ENCODE measurements at places on chromosomes 6 and 20.
A peak's percentile ranks its signal among the peaks of the same experiment; 100 is the strongest.

GRCh38 chr6:89566930-89567629 lies 71.5 kb downstream of the LYRM2 start:
- no peak for DNase-seq

GRCh38 chr6:1624851-1625781 lies 15.4 kb downstream of the FOXC1 start:
- DNase-seq: peak; percentile 82

- DNase-seq: no peak
These were observed 124.9 kb upstream of the TMEM170B start for GRCh38 chr6:11412616-11413015.

GRCh38 chr6:53532942-53533341 lies 12.0 kb downstream of the GCLC start:
- no peak for DNase-seq

DNA sequence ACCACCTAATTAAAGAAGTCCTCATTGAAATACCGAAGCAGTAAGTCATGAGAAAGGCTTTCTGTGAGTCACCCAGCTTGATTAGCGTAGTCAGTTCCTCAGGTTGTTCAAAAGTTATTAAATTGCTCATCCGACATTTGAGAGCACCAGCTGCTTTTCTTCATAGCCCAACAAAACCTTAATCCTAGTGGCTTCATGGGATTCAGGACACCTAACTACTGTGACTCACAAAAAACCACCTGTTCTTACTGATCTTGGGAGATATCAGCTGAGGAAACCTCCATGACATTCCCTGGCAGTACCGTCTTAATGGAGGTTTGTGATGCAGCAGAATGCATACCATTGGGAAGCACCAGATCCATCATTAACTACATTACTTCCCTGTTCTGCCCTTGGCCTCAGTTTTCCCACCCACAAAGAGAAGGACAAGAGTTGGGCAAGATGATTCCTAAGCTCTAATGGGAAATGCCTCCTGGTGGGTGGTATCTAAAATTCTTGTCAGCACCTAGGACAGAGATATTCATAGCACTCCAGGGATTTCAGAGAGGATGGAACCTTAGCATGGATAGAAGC lies 103.8 kb downstream of the KHDC1L start:
- no peak for DNase-seq

GRCh38 chr20:57263801-57264792 lies 2.3 kb downstream of the BMP7 start:
- DNase-seq: no peak

GRCh38 chr20:51087266-51087665 lies 64.4 kb upstream of the KCNG1 start:
- DNase-seq: no peak

DNA sequence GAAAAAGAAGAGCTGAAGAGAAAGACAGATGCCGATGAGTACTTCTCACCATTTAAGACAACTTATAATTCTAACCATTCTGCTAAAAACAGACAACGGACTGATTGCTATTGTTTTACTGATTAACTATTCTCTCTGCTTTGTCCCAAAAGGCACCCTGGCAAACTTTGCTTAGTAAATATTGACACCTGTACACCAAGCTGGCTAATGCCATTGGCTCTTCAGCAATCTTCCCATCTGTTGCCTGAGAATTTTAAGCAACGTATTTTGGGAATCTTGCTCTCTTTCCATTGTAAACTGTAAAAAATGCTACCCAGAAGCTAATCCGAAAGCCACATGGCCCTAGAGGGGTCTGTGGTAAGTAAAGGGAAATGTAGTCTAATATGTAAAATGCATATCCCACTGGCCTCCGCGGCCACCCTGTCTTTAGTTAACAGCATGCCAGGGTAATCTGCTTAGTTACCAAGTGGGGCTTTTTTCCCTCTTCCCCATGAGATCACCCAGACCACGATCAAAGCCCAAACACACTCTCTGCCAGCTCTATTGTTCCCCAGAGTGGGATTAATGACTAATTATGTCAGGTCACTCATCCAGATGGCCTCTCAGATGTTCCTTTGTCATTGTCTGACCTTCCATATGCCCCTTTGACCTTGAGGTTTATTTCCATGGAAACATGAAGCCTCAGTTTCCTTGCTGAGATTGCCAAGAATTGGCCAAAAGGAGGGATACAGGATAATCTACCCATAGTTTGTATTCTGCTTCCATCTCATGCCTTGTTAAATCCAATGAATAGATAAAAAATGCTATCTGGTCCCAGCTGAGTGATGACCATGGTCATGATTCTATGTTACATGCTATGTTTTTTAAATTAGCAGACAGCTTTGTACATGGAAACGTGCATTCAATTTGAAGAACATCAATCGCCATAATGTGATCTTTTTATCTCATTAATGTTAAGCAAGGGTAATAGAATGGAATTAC lies 216.4 kb upstream of the MCHR2 start:
- DNase-seq: no peak

- no peak for DNase-seq
These were observed 24.4 kb upstream of the TLDC2 start for GRCh38 chr20:36851490-36851889.

- no peak for DNase-seq
These were observed 187.2 kb downstream of the FOXC1 start for GRCh38 chr6:1796706-1797529.

DNA sequence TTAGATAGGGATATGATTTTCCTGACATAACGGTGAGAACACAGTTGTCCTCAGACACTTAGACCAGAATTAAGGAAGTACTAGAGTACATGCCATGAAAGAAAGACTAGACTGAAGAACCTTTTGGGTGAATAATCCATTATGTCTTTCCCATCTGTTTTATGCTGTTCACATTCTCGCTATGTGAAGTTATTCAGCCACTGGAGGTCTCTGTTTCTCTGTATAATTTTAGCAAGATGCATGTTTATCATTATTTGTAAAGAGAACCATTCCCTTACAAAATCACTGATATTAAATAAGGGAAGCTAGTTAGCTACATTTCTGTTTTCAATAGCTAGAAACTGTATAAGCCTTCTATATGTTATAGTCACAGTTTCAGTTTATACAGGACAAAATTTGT lies 391.9 kb downstream of the CD109 start:
- DNase-seq: no peak

DNA sequence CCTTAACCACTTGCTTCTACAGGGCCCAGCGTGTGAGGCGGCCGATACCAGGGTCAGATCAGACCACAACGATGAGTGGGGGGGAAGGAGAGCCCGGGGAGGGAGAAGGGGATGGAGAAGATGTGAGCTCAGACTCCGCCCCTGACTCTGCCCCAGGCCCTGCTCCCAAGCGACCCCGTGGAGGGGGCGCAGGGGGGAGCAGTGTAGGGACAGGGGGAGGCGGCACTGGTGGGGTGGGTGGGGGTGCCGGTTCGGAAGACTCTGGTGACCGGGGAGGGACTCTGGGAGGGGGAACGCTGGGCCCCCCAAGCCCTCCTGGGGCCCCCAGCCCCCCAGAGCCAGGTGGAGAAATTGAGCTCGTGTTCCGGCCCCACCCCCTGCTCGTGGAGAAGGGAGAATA lies 2.8 kb downstream of the RING1 start:
- DNase-seq: no peak

- no peak for DNase-seq
These were observed 738.1 kb downstream of the QKI start for GRCh38 chr6:164152611-164153010.

GRCh38 chr6:129835691-129836090 lies 25.4 kb downstream of the TMEM244 start:
- DNase-seq: no peak

GRCh38 chr6:66179361-66179760 lies 472.3 kb upstream of the EYS start:
- no peak for DNase-seq

- no peak for DNase-seq
These were observed 412.4 kb downstream of the ARHGAP18 start for GRCh38 chr6:129297592-129297991.

DNA sequence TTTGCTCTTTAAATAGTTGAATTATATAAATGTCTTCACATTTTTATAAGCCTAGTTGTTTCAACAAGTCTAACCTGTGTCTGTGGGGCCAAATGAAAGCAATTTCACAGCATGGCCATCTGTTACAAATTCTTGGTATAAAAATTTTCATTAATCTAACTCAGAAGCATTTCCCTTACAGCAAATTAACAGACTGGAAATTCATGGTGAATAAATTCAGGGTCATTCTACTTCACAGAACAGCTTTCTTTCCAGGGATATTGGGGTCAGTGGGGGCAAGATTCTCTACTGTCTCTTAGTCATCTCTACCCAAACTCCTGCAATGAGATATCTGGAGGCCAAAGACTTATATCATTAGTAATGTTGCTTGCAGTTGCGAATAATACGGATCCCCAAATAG lies 352.1 kb downstream of the MMUT start:
- DNase-seq: no peak

DNA sequence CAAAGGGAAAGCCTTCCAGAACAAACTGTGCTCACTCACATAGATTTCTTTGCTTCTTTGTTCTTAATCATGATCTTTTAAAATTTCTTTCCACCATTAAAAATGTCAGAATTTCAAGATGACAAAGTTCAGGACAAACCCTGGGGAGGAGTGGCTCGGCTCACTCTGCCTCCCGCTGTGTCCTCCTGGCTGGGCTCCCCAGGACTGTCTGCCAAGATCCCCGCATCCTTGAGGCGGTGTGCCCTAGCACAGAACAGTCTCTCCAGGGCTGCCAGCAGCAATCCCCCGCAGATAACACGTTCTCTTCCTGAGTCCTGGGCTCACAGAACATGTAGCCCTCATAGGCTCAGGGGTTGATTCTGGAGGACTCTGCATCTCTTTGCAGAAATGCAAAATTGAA lies 98.4 kb upstream of the KCNG1 start:
- DNase-seq: no peak

DNA sequence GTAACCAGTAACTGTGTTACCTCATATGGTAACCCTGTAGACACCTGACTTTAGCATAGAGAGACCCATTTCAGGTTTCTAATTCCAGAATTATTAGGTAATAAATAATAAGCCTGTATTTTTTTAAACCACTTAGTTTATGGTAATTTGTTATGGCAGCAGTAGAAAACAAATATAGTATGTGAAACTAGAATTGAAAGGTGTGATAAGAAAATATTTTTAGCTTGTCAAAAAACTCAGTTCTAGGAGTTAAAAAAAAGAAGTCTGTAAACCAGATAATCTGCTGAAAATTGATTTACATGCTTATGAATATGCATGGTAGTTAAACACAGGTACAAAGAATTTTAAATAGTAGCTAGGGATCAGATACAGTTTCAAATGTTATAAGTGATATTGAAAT lies 695.0 kb upstream of the GJE1 start:
- no peak for DNase-seq

DNA sequence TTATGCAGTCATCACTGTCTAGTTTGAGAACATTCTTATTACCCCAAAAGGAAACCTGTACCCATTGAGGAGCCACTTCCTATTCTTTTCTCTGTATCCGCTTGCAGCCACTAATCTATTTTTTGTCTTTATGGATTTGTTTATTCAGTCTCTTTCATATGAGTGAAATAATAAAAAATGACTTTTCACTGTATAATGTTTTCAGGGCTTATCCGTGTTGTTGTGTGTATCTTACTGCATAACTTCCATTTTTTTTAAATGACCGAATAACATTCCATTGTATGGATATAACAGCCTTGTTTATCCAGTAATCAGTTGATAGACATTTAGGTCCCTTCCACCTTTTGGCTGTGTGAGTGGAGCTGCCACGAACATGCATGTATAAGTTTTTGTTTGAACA lies 86.6 kb downstream of the ZFAND3 start:
- DNase-seq: no peak

DNA sequence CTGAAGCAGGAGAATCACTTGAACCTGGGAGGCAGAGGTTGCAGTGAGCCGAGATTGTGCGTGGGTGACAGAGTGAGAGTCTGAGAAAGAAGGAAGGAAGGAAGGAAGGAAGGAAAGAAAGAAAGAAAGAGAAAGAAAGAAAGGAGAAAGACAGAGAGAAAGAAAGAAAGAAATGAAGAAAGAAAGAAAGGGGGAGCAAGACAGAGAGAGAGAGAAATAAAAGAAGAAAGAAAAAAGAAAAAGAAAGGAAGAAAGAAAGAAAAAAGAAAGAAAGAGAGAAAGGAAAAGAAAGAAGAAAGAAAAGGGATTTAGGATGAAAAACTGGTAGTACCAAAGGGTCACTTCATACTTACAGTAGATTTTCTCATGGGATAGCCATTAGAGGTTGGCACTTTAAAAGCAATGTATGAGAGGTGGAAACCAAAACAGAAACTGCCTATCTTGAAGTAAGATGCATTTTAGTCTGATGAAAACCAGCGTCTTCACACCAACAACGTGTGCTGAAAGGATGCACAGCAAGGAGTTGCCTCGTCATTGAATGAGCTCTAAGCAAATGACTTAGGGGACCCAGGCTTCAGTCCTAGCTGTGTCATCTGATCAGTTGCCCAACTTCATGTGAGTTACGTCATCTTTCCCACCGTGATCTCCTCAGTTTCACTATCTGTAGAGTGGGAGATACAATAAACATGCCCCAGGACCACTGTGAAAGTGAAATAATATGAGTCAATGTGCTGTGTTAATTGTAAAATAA lies 133.9 kb upstream of the NEDD9 start:
- no peak for DNase-seq

DNA sequence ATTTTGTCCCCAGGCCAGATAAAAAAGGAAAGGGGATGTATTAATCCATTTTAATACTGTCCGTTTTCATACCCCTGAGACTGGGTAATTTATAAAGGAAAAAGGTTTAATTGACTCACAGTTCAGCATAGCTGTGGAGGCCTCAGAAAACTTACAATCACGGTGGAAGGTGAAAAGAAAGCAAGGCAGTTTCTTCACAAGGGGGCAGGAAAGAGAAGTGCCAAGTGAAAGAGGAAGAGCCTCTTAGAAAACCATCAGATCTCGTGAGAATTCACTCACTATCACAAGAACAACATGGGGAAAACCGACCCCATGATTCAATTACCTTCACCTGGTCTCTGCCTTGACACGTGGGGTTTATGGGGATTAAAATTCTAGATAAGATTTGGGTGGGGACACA lies 152.5 kb downstream of the IBTK start:
- DNase-seq: no peak

DNA sequence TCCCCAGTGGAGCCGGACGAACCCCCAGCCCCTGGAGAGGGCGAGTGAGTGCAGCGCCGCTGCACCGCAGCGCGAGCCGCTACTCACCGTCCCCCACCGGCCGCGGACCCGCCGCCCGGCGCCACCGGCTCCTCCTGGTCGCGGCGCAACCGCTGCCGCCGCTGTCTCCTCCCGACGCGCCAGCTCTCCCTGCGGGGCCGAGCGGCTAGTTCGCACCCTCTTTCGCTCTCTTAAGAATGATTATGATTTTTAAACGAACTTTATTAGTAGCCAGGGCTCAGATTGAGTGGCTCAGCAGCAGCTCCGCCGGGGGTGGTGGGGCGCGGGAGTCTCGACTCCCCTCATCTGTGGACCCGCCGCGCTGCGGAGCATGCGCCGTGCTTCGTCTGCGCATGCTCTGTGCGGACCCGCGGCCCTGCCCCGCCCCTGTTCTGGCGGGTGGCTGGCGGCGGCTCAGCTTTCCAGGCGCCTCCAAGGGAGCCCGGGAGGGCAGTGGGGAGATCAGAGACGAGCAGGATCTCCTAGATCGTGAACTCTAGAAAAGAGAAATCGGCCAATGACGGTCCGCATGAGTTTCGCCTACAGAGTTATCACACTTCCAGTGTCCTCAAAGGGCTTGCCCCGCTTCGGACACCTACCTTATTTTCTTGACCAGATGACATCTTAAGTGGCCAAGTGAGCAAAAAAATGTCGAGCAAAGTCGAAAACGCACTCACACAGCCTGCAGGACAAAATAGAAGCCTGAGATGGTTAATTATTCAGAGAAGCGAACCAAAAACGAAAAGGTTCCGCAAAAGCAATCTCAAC lies at the start of gene RAB23:
RAB23 (minus strand) TSS at position 372 of the 807 bp plus-strand sequence. CDS start 11,927 bp downstream, outside the sequence.
- DNase-seq: peak; percentile 85
